ENCODE measurements at places on chromosomes 4 and X.

GRCh38 chr4:111540671-111541070, 604.6 kb upstream of the FAM241A start:
- DNase-seq: no peak

- no peak for DNase-seq
Observed at GRCh38 chr4:185911556-185912064, 99.6 kb upstream of the SORBS2 start.

DNA sequence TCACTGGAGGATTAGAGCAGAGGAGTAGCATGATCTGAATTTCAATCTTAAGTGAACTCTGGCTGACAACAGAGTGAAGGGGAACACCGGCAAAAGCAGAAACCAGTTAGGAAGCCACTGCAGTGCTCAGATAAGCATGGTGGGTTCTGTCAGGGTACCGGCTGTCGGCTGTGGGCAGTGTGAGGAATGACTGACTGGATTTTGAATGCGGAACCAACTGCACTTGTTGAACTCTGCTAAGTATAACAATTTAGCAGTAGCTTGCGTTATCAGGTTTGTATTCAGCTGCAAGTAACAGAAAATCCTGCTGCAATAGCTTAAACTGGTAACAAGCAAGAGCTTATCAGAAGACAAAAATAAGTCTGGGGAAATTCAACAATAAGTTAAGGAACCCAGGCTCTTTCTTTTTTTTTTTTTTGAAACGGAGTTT, 5.2 kb downstream of the HTT start:
- no peak for DNase-seq

- DNase-seq: no peak
Observed at GRCh38 chrX:116285501-116285900, 115.0 kb downstream of the AGTR2 start.

GRCh38 chrX:133335027-133335426, 80.3 kb downstream of the GPC4 start:
- no peak for DNase-seq

DNA sequence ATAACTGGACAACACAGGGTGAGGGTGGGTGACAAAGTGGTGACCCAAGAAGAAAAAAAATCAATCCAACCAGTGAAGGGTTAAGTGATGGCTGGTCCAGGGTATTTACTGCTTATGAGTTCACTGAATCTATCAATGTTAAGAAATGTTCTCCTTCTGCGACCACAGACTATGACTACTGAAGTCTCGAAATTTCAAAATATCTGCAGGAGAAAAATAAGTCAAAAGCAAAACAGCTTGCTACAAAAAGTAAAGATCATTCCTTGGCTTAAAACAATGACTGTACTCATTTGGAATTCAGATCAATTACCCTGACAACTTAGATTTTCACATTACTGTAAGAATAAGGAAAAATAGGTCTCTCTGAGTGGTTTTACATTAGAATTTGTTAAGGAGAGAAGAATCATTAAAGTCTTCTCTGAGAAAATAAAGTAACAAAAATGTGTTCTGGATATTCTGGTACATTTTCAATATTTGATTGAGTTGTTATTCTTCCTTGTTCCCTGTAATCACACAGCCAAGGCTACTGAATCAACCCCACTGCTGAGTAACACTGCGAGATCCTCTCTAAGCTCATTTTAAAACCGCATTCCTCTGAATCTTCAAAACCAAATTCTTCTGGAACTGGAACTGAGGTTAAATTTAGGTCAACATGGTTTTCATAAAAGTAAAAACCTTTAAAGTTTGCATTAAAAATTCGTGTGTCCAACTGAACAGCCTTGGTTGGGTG, 22.7 kb downstream of the SMPX start:
- DNase-seq: no peak

- DNase-seq: no peak
Observed at GRCh38 chrX:40966213-40966820, 118.9 kb upstream of the USP9X start.

DNA sequence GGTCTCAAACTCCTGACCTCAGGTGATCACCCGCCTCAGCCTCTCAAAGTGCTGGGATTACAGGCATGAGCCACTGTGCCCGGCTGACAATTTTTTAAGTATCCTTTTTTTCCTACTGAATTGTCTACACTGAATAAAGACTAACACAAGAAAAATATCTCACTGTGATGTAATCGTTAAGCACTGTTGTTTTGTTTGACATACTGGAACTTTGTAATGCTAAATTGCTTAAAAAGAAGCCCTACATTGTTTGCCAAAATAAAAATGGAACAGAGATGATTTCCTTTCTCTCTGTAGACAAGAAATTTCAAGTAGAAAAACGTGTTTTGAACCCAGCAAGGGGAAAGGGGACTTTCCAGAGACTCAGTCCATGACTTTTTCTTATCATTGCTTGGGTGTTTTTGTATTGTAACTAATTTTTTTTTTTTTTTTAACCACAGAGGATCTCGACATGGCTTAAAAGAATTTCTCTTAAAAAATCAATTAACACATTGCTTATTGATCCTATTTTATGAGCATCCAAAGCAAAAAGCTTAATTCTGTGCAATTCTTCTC, 74.9 kb downstream of the TMEM156 start:
- no peak for DNase-seq

GRCh38 chrX:18424482-18425198, 768 bp upstream of the CDKL5 start:
- DNase-seq: no peak

GRCh38 chr4:156983366-156983765, 11.8 kb upstream of the PDGFC start:
- DNase-seq: no peak

DNA sequence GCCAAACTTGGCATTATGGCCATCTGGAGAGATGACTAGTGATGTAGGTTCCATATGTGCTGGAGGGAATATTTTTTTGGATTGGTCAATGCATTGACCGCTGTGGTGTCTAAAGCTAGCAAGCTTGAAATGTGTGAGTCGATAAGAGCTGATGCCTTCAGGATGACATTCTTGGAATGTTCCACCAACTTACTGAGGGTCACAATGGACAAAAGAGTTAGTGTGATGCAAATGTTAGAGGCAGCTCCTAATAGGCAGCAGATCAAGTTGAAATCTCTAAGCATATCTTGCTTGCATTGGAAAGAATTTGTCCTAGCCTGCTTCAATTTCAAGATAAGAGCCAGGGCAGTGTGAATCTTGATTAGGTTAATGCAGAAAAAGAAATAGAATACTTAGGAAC, 210.4 kb upstream of the AFF2 start:
- DNase-seq: no peak

- no peak for DNase-seq
Observed at GRCh38 chr4:7689773-7690693, 249.6 kb downstream of the AFAP1 start.

DNA sequence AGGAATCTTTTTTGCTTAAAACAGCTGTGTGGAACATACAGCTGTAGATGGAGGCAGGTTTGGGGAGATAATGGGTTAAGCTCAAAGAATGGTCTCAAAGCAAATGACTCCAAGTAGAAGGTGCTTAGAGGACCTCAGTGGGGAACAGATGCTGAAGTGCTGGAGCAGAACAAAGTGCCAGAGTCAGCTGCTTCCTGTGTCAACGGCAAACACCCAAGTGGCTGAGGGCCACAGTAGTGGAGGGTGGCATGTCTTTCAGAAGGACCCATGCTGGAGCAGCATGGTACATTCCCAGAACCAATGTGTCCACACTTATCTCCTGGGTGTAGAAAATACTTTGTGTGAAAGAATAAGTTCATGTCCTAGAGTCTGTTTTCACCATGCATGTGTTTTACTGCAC, 197.5 kb downstream of the CCNG2 start:
- DNase-seq: no peak

- DNase-seq: no peak
Observed at GRCh38 chr4:24226667-24227066, 336.8 kb upstream of the PPARGC1A start.

GRCh38 chr4:169253113-169253671, 17.6 kb downstream of the SH3RF1 start:
- DNase-seq: no peak

DNA sequence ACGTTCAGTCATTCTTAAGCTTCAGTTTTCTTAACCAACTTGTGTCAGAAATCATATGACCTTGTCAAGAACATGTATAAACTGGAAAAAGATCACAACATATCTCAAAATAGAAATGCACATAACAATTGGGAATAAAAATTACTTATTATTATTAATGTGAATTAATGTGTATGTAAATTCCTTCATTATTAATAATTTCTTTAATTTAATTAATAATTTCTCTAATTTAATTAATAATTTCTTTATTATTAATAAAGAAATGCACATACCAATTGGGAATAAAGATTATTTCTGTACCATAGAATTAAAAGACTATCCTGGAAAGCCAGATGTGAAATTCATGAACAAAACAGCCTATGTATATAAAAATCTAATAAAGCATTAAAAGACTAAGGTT, 718.5 kb upstream of the PCDH7 start:
- no peak for DNase-seq

DNA sequence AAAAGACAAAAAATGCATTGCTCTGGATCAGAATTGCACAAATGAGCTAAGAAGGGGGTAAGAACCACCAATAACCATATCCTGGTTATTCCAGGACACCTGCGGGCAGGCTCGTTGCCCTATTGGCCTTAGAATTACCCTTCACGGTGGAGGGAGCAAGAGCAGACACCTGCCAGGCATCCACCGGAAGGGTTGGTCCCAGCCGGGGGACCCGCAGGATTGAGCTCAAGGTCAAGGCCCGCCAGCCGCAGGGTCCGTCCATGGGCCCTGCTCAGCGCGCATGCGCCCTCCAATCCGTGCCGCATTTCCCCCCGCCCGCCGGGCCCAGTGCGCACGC, 575 bp downstream of the SLC25A6 start:
- no peak for DNase-seq

DNA sequence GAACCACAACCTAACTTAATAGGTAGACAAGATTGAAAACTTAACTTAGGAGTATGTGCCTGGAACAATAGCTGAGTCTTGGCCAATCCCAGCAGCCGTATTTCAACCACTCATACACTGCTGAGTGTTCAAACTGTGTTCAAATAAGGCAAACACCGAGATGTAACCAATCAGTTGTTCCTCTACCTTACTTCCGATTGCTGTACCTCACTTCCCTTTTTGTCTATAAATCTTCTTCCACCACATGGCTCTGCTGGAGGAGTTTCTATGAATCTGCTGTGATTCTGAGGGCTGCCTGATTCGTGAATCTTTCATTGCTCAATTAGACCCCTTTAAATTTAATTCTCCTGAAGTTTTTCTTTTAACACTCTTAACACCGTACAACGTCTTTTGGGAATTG, 108.0 kb downstream of the ANAPC4 start:
- no peak for DNase-seq

DNA sequence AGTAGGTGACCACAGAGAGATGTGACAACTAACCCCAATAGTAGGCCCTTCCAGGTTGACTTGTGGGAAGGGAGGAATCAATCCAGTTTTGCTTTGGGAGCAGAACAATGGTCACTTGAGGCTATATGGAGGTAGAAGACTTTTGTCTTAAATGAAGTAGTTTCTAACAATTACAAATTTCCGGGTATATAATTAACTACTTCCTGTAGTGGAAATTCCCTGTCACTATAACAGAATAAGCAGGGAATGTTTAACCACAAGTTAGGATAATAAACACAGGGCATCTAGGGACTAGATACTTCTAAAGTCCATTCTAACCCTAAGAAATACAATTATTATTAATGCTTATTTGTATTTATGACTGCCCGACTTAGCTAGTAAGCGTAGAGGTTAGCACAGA, 99.0 kb upstream of the TRPC3 start:
- no peak for DNase-seq

DNA sequence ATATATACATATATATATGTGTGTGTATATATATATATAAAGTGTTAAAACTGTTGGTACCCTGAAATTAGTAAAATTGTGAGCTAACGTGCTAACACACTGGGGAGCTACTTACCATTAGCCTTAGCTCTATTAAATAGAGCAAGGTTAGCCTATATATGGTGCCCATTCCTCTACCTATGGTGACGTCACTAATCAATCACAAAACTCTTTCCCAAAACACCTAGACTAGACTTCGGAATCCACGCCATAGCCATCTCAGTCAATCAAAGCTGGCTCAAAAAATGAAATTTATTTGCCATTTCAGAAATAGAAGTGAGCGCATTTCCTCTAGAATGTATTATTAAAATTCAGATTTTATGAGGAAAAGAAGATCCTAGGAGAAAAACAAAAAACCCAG, 229.0 kb upstream of the TENM3 start:
- DNase-seq: no peak

DNA sequence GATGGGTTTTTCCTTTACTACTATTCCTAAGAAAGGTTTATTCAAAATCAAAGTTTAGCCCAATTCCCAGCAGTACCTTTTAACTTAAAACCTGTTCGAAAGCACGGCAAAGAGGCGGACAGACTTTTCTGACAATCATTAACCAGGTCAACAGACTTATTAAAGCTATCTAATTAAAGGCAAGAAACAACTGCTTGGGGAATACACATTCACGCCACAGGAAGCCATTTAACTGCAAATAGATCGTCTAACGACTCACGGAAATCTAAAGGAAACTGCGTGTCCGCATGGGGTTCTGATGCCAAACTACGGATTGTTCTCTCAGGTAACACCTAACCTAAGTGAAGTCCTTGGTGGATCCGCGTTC, 663 bp upstream of the USP53 start:
- DNase-seq: no peak

GRCh38 chrX:125850693-125851092, 315.4 kb downstream of the DCAF12L2 start:
- no peak for DNase-seq

- no peak for DNase-seq
Observed at GRCh38 chr4:26819478-26820095, 41.1 kb upstream of the STIM2 start.

- no peak for DNase-seq
Observed at GRCh38 chr4:186570193-186570996, 15.0 kb upstream of the MTNR1A start.

DNA sequence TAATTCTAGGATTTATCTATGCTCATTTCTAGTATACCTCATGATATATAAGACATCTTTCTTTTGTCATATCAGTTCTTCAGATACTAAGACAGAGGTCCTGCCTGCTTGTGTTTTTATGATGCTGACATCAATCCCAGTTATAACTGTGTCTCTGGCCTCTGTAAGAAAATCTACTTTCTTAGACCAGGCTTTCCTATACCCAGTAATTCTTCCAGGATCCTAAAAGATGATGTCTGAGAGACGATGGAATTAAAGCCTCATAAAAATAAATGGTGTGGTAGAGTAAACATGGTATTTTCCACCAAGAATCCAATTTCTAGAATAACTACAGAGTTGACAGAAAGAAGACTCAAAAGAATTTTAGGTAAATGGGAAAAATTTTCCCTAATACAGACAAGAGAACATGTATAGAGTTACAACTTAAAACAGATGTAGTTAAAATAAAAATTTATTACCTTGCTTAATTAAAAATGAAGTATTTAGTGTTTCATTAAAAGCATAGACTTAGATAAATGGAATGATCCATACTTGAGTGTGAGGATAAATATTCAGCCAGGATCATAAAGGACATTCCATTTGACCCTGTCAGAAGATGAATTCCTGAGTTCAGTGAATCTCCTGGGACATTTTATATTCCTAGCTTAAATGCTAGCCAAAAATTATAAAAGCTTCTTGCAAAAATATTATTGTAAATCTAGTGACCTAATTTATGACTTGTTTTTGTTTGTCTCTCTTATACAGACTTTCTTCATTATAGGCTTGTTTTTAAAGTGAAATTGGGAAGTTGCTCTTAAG, 137.4 kb downstream of the PDLIM5 start:
- no peak for DNase-seq

Data from stimulated activated CD8-positive, alpha-beta memory T cell treated with anti-CD3 and anti-CD28 coated beads, Interleukin-7, amount 100 ng/mL, for 1 hour (primary cell).